ENCODE measurements at places on chromosomes 6 and 20.

- no peak for DNase-seq
Measured at GRCh38 chr20:64168381-64169090, 4.3 kb downstream of the MYT1 start.

DNA sequence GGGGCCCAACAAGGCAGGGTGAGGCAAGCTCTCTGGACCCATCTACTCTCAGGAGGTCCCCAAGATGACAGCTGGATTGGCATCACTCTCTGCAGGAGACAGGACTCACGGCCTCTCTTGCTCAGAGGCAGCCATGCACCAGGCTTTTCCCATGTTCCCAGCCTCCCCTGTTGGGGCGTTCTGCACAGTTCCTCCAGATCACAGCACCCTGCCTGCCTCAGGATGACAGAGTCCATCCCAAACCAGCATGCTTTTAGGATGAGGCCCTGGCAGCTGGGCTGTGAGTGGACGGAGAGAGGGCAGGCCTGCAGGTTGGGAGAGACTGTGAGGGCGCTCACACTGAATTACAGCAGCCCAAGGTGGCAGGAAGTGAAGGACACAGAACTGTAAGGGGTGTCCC is 143.2 kb upstream of the MLN start:
- no peak for DNase-seq

GRCh38 chr6:110748453-110748852 is 66.8 kb downstream of the CDK19 start:
- DNase-seq: no peak

- DNase-seq: no peak
Measured at GRCh38 chr6:1761477-1761877, 151.8 kb downstream of the FOXC1 start.

DNA sequence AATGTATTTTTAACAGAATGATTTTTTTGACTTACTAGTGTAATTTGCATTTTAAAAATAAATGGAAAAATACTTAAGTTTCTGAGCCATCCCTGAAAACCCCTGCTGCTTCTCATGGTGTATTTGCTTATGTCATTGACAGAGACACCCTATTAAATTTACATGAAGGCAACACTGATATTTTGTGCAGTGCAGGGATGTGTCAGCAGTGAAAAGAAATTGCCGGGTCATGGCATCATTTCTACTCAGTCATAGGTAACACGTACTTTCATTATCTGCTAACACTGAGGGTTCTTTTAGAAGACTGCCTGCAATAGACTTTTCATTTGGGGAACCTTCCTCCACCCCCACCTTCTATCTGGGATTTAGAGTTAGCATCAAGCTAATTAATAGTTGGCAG is 136.7 kb upstream of the RNF217 start:
- no peak for DNase-seq

- DNase-seq: no peak
Measured at GRCh38 chr6:157533048-157533871, 152.3 kb downstream of the ZDHHC14 start.

- DNase-seq: no peak
Measured at GRCh38 chr6:88626460-88626859, 337.0 kb downstream of the RNGTT start.

- no peak for DNase-seq
Measured at GRCh38 chr6:169190144-169190584, 63.5 kb downstream of the THBS2 start.

DNA sequence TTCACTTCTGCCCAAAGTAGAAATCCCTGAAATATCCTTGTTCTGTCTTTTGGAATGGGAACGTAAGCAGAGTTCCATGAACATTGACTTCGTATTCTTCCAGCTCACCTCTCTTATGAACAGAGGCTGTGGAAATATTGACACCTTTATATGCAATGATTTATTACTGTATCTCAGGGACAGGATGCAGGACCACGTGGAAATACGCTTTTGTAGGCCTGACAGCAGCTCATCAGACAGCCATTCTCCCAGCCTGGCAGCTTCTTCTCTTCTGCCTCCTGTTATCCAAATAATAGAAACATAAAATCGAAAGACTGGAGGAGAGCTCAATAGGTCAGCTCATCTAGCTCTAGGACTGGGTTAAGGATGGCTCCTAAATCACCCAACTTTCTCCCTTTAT is 106.2 kb upstream of the DTNBP1 start:
- DNase-seq: no peak

DNA sequence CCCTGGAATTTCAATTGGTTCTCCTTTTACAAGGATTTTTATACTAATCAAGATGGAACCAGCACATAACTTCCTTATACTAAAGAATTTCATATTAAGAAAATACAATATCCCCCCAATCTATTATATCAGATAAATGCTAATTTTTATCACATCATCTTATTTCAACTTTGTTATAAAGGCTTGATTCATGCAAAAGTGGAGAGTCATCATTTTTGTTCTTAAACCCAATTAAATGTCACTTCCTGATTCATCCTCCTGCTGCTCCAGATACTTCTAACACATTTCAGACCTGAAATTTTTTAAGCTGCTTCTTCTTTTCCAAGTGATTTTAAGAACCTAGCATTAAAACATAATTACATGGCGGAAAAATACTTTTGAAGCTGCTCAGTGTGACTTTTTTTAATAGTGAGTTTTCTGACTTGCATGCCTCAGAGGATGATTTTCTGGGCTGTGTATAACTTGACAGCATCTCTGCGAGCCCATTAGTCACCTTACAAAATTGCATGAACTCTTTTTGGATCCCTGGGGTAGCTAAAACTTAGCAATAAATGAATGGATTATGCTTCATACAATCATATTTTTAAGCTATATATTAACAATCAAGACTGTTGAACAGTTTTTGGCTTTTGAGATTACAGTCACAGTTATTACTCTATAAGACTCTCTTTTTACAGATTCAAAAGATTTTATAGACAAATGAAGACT is 134.1 kb downstream of the ELOVL4 start:
- no peak for DNase-seq

DNA sequence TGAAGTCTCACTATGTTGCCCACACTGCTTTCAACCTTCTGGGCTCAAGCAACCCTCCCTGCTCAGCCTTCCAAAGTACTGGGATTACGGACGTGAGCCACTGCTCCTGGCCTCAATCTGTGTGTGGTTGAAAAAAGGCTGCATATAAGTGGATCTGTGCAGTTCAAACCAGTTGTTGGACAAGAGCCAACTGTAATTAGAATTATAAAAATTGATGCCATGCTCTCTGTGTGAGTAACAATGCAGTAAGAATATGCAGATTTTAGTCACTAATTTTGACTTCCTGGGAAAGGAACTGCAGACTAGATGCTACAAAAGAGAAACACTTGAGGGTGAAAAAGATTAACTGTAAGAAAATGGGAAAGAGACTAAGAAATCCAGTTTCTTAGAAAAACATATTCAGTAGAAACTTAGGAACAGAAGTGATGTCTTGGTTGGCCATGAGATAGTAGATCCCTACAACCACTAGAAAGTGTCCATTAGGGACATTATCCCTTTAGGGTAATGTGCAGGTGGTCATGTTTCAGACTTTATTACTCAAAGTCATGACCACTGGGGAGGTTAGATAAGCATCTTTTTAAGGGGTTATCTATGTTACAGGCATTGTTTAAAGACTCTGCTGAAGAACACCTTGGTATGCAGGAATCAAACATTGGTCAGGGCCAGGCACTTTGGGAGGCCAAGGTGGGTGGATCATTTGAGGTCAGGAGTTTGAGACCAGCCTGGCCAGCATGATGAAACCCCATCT is 26.3 kb downstream of the ITCH start:
- no peak for DNase-seq

GRCh38 chr6:76003113-76003512 is 69.3 kb downstream of the IMPG1 start:
- DNase-seq: no peak

DNA sequence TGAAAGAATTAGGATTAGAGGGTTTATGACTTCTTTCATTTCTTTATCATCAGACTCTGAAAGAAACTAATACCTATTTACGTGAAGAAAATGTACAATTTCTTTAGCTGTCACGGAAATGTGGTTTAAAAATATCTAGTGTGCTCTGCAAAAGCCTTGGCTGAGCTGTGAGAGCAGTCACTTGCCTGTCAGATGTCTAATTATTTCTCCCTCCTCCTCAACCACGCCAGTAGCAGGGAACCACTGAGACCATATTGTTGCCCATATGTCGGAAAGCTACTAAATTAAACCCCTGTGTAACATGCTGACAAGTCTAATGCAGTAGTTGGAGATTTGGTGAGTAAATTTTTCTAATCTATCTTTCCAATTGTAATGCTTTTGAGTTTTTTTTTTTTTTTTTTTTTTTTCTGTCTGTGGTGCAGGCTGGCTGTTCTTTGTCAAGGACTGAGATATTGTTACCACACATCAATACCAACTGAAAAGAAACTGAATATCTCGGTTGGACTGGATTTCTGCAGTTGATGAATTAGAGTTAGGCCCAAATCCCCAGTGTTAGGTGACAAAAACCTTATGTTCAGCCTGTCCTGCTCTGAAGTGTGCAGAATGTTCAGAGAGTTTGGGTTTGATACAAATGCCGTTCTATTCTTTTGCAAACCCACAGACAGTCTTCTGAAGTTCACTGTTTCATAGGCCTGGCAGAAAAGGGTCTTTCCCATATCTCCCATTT is 302.9 kb upstream of the SYNCRIP start:
- DNase-seq: no peak

DNA sequence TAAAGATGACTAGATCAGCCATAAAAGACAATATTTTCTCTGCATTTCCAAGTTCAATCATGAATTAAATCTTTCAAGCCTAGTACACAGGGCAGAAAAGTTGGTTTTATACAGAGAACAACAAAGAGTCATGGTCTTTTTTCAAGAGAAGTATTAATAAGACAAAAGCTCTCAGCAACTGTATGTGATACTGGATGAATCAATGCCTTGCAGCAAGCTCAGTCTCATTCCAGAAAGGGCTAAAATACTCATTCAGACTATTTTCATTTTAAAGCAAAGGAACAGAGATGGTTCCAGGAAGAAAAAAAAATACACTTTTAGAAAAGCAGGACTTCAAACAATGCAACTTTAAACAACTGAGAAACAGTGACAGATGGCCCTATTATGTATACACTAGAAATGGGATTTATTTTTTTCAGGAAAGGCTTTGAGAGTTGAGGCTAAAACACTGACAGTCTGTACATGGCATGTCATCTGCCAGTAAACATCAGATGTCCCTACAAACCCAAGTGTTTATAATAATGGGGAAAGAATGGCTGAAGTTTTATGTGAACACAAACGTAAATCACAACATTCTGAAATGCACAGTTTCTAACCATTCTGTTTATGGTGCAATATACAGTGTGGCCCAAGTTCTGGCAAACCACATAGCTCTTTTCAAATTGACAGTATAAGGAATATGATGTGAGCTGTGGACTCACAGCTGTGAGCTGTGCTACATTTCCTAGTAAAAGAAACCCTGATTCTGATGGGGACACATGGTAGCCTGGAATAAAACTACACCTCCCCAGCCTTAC is 114.3 kb upstream of the DST start:
- no peak for DNase-seq

DNA sequence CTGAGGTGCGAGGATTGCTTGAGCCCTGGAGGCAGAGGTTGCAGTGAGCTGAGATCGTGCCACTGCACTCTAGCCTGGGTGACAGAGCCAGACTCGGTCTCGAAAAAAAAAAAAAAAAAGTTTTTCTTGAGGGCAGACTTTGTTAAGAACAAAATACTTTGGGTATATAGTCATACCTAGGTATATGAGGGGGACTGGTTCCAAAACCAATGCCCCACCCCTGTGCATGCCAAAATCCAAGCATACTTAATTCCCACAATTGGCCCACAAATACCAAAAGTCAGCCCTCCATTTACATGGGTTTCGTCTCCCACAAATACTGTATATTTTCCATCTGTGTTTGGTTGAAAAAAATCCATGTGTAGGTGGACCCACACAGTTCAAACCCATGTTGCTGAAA is 119.9 kb downstream of the INSM1 start:
- no peak for DNase-seq

- DNase-seq: no peak
Measured at GRCh38 chr6:92962846-92963245, 456.5 kb downstream of the EPHA7 start.

- no peak for DNase-seq
Measured at GRCh38 chr20:36548006-36548315, 6.6 kb downstream of the MYL9 start.

DNA sequence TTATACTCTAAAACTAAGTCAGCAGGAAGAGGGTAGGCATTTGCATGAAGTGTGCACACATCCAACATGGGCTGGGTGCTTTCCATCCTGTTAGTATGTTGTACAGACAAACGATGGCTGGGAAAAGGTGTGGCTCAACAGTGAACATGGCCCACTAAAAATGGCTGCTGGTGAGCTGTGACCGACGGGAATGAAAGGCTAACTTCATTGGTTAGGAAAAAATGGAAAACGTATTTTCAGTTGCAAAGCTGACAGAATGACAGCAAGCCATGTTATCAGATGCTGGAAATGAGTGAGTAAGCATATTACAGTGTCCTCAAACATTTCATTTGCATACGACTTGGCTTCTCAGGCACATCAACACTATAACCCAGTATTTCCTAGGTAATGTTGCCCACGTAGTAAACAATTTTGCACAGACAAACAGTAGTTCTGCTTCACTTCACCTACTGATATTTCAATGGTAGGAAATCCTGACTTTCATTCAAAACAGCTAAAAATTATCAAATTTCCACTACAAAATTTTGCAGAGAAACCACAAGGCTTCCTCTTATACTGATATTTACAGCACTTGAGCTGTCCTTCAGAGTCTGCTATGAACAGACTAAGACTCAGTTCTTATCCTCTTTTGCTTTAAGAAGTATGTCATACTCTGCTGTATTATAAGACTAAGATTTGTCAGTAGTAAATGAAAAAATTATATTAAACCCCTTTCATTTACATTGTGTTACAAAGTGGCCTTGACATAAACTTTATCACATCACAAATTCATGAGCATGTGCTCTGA is 98.9 kb downstream of the IRF4 start:
- DNase-seq: no peak

DNA sequence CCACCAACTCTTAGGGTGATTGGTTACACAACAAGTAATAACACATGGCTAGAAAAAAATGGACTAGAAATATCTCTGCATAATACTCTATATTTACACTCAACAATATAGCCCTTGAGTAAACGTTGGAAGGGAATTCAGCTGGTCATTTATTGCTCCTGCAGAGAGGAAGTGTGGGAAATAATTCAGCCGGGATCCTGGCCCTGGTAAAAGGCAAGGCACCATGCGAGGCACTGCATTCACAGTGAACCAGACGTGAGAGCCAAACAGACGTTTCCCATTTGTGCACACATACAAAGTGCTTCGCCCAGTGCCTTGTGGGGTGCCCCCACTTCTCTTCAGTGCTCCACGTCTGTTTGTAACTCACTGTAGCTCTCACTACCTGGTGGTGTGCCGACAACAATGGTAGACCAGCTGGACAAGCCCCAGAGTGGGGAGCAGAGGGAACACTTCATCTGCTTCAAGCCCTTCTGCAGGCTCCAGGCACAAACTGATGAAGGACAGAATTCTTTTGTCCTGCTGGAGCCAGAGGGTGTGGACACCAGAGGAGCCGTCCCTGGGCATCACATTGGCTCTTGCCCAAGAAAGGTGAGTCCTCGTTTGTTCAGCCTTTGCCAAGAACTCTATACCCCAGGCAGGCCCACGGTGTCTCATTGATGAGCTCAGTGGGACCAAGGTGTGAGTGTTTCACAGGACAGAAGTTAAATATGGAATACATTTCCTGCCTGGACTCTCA is 18.8 kb downstream of the SYNDIG1 start:
- no peak for DNase-seq

Measured in GM06990 (cell line).